ENCODE measurements at places on chromosomes 2 and 18.

DNA sequence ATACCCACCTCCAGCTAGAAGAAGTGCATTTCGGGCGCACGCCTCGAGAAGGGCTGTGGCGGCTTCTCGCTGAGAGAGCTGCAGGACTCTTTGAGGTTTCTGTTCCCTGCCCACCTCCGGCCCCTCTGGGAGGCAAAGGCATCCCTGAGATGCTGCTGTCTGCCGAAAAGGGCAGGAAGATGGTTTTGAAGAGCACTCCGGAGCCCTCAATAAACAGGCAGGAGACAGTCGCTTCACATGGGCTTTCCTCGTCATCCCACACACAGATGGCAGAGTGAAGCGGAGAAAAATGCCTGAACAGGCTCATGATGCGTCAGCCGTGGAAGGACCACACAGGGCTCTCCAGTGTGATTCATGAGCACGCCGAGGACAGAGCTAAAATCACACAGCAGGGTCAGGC is 25.4 kb upstream of the GLI2 start:
- no peak overlapping the region for H3K4me3 ChIP-seq
- no peaks in the 10 kb centered on the region for H3K27me3 ChIP-seq
- DNase-seq = no peak
- no peaks in the 10 kb centered on the region for H3K4me1 ChIP-seq
- no peak overlapping the region for H3K27ac ChIP-seq

DNA sequence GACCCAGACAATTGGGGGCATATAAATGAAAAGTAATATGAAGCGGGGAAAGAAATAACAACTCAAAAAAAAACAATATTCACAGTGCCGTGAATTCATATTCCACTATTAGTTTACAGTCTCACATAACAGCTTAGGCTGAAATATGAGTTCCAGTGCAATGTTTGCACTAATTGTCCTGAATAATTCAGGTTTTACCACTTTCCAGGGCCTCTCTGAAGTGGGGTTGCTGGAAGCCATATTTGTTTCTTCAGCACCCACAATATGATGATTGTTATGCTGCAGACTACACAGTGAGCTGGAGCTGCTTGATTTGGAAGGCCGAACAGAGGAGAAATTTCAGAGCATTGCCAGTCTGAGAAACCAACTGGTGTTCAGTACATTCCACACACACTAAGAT is 894.5 kb upstream of the ACVR2A start:
- H3K4me3 ChIP-seq = no peak overlapping the region
- no peaks in the 10 kb centered on the region for H3K4me1 ChIP-seq
- H3K27ac ChIP-seq = no peak overlapping the region
- H3K36me3 ChIP-seq = no peaks in the 10 kb centered on the region
- no peaks in the 10 kb centered on the region for H3K27me3 ChIP-seq

- H3K27ac ChIP-seq = no peak overlapping the region
- no peaks in the 10 kb centered on the region for H3K36me3 ChIP-seq
- peaks cover 6% of the 10 kb centered on the region for H3K4me1 ChIP-seq
- H3K27me3 ChIP-seq = no peaks in the 10 kb centered on the region
- DNase-seq = peak; percentile 40
These were observed 1.3 kb downstream of the HS6ST1 start for GRCh38 chr2:128317181-128317898.

- no peaks in the 10 kb centered on the region for H3K27me3 ChIP-seq
- H3K27ac ChIP-seq = no peak overlapping the region
- H3K36me3 ChIP-seq = no peaks in the 10 kb centered on the region
- no peak overlapping the region for H3K4me3 ChIP-seq
- DNase-seq = no peak
These were observed 144.3 kb downstream of the DTNB start for GRCh38 chr2:25529034-25529433.

DNA sequence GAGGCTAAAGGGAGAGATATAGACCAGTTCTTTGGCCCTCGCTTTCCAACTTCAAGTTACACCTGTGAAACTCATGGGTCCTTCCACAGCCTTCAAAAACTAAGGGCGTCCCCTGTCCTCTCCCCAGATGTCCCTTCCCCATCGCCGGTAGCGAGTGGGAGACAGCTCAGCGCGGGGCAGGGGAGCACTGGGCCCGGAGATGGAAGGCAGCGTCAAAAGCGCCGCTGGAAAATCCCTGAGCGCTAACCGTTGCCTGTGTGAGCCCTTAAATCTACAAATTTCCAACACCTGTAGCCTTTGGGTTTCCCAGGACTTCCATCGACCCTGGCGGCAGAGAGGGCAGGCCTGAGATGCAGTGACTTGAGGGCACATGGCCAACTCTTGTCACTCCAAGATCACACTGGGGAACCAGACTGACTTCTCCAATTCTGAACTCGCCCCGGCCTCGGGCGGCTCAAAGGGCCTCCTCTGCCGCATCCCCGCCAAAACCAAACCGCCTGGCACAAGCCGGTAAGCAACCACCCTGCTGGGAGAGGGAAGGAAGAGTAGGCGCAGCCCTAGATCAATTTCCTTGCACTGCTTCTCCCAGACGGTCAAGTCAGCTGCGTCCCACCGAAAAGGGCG is 879 bp upstream of the EPAS1 start:
- H3K27me3 ChIP-seq = no peaks in the 10 kb centered on the region
- H3K4me1 ChIP-seq = peaks cover 7% of the 10 kb centered on the region
- peak overlapping the region; percentile 51 for H3K4me3 ChIP-seq
- no peaks in the 10 kb centered on the region for H3K36me3 ChIP-seq
- peak; percentile 59 for DNase-seq

DNA sequence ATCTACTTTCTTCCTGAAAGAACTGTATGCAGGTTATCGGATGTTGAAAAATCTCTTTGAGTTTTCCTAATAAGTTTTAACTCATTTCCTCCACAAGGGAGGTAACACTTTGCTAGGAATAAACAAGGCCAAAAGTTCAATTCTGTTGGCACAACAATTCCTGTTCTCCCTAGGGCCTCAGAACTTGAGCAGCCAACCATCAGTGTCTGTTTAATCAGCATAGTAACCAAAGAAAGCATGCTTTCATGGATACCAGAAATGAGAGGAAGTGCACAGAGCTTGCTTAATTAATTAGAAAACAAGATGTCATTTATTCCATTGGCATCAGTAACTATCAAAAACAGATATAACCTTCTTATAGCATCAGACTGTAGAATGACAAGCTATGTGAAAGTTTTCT is 503.2 kb upstream of the CNTNAP5 start:
- no peak overlapping the region for H3K4me3 ChIP-seq
- H3K27me3 ChIP-seq = no peaks in the 10 kb centered on the region
- H3K4me1 ChIP-seq = no peaks in the 10 kb centered on the region
- H3K27ac ChIP-seq = no peak overlapping the region
- no peak for DNase-seq
- H3K36me3 ChIP-seq = no peaks in the 10 kb centered on the region

GRCh38 chr18:3451989-3452749 is 2.2 kb downstream of the TGIF1 start:
- H3K4me3 ChIP-seq = peak overlapping the region; percentile 68
- peak; percentile 84 for DNase-seq
- peak overlapping the region; percentile 100 for H3K27ac ChIP-seq
- H3K4me1 ChIP-seq = no peaks in the 10 kb centered on the region
- H3K36me3 ChIP-seq = no peaks in the 10 kb centered on the region

- no peaks in the 10 kb centered on the region for H3K4me1 ChIP-seq
- DNase-seq = no peak
- H3K4me3 ChIP-seq = no peak overlapping the region
These were observed 76.4 kb downstream of the ZSWIM2 start for GRCh38 chr2:186772579-186772978.

DNA sequence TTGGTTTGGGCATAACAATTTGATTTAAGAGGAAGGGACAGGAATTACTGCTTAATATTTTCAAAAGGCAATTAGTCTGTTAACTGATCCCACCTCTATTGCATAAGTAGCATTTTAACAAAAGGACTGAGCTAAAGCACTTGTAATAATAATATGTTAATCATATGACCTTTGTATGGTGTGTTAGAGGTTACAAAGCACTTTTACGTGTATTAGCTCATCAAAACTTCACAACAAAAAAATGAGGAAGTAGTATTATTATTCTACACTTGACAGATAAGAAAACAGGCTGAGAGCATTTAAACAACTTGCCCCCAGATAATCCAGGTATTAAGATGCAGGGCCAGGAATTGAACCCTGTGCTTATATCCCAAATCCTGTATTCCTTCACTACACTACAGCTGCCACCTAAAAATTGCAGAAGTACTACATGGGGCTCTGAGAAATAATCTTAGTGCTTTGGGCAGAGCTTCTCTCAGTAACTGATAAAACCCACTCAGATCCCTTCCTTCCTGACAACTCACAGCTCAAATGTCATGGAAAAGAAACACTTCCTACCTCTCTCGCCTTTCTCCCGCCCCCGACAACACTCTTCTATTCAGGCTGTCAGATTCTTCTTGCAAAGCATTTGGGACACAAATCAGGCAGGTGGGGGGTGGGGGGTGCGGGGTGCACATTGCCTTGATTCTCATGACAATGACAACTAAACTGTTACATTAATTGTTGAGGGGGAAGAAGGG is 20.7 kb upstream of the KCTD1 start:
- no peak overlapping the region for H3K27ac ChIP-seq
- H3K36me3 ChIP-seq = no peaks in the 10 kb centered on the region
- H3K27me3 ChIP-seq = no peaks in the 10 kb centered on the region
- H3K4me3 ChIP-seq = no peak overlapping the region
- no peaks in the 10 kb centered on the region for H3K4me1 ChIP-seq

DNA sequence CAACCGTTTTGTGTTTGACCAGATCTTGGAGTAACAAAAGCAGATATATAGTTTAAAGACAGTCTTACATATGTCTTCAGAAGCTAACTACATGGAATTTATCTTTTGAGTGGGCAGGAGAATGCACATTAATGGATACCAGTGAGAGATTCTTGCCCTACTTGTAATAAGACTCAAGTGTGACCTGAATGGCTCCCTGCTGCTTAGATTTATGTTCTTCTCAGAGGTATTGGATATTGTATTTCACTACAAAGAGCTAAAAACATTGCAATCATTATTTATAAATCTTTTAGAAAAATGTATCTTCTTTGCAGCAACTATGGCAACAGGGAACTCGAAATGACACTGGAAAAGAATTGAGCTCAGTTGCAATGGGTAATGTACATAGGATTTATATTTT is 227.7 kb downstream of the LRRTM4 start:
- DNase-seq = no peak
- no peaks in the 10 kb centered on the region for H3K27me3 ChIP-seq
- no peak overlapping the region for H3K27ac ChIP-seq
- no peak overlapping the region for H3K4me3 ChIP-seq

DNA sequence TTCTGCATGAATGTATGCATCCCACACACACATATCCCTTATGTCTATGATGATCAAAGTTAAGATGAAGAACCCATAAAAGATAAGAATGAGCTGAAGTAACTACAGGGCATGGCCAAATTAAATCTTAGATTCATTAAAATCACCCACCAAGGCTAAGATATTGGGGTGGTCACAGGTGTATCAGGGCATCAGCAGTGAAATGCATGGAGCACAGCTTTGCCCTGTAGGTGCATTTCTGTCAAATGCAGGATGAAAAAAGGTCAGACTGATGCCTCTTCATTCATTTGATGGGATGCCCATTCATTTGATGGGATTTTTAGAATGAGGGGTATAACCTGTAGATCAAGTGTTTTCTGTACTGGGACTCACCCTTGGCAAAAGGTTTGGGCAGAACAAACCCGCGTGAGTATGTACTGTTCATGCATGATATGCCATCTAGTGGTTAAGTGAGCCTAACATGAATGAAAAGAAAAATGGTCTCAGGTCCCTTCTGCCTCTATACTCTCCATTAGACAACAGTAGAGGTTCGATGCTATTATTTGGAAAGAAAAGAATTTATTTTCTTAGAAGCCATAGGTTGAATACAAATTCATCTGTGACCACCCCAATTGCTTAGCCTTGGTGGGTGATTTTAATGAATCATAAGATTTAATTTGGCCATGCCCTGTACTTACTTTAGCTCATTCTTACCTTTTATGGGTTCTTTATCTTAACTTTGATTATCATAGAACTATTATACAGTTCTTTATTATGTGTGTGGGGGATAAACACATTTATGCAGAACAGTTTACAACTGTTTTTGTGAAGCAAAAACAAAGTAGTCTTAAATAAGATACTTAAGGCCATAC is 43.2 kb upstream of the NOSTRIN start:
- H3K4me1 ChIP-seq = no peaks in the 10 kb centered on the region
- no peaks in the 10 kb centered on the region for H3K36me3 ChIP-seq
- H3K4me3 ChIP-seq = no peak overlapping the region
- no peak for DNase-seq

DNA sequence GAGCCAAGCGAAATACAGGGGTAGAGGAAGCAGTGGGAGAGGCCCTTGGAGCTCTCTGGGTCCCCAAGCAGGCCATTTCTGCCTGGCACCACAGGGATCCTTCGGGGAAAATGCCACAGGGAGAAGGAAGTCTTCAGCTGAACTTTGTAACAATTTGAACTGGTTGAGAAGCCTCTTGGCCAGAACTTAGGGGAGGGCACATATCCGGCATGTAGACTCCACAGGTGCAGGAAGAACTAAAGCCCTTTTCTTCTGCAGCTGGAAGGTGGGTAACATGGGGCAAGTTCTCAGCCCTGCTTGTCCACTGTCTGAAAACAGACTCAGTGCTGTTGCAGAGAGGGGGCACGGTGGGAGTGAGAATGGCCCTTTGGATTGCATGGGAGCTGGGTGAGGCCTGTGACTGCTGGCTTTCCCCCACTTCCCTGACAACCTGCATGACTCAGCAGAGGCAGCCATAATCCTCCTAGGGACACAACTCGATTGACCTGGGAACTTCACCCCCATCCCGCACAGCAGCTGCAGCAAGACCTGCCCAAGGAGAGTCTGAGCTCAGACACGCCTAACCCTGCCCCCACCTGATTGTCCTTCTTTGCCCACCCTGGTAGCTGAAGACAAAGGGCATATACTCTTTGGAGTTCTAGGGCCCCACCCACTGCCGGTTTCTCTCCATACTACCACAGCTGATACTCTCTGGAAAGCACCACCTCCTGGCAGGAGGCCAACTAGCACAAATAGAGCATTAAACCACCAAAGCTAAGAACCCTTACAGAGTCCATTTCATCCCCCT is 101.6 kb upstream of the FAM136A start:
- peak; percentile 72 for DNase-seq
- H3K4me3 ChIP-seq = no peak overlapping the region
- H3K27me3 ChIP-seq = no peaks in the 10 kb centered on the region
- H3K36me3 ChIP-seq = no peaks in the 10 kb centered on the region
- no peaks in the 10 kb centered on the region for H3K4me1 ChIP-seq

GRCh38 chr2:54768772-54769428 is 45.4 kb downstream of the EML6 start:
- no peak for DNase-seq
- no peak overlapping the region for H3K27ac ChIP-seq
- H3K4me1 ChIP-seq = no peaks in the 10 kb centered on the region
- no peaks in the 10 kb centered on the region for H3K27me3 ChIP-seq
- H3K4me3 ChIP-seq = no peak overlapping the region

- DNase-seq = no peak
- no peaks in the 10 kb centered on the region for H3K4me1 ChIP-seq
- H3K27me3 ChIP-seq = no peaks in the 10 kb centered on the region
- H3K27ac ChIP-seq = no peak overlapping the region
- H3K36me3 ChIP-seq = no peaks in the 10 kb centered on the region
- H3K4me3 ChIP-seq = no peak overlapping the region
These were observed 84.8 kb downstream of the VRK2 start for GRCh38 chr2:58131191-58132011.

All from colonic mucosa (tissue), 4 donors.